Stimulated activated CD8-positive, alpha-beta memory T cell treated with anti-CD3 and anti-CD28 coated beads, Interleukin-2, amount 100 ng/mL, for 1 hour (primary cell): ENCODE measurements at places on chromosomes 7 and 10.

DNA sequence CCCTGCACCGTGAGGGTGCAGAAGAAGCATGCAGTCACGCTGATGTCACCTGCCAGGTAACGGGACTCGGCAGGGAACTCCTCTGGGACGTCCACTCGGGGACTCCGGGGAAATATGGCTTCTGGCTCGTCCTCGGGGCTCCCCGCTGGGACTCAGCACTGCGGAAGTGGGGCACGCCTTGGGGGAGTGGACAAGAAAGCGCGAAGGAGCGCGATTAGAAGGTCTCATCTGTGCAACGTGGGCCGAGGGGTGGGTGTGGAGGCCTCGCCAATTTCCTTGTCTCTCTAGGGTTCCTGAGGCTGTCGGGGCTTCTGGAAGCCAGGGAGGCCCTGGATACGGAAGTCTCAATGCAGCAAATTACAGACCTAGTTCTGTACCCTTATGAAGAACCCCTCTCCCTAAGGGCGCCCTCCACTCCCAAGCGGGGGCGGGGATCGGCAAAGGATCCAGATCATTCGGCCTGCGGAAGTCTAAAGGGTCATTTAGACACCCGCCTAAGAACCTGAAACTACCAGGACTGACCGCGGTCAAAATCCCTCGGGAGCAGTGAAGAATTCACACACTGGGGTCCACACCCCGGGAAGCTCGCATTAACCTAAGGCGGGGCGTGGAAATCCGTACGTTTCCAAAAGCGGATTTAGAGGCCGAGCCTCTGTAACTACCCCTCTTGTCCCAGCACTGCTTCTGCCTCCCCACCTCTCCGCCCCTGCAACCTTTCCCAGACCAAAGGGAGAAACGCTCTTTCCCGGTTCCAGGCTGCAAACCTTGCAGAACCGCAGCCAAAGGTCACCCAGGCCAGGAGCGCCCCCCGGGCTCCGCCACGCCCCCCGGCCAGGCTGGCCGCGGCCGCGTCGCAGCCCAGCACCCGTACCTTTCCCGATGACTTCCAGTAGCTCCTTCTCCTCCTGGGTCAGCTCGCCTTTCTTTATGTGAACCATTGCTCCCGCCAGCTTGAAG is 640 bp downstream of the ANKMY2 start:
- DNase-seq, result no peak

DNA sequence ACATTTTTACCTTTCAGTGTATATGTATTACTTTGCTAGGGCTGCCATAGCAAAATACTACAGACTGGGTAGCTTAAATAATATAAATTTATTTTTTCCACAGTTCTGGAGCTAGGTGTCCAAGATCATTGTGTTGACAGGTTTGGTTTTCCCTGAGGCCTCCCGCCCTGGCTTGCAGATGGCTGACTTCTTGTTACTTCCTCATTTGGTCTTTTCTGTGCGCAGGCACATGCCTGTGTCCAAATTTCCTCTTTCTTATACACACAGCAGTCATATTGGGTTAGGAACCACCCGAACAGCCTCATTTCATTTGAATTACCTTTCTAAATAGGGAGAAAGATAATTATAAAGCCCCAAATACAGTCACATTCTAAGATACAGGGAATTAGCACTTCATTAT is 521.6 kb upstream of the SORCS1 start:
- DNase-seq, result no peak

GRCh38 chr10:76397181-76398042 is 966.0 kb downstream of the LRMDA start:
- DNase-seq, result no peak

GRCh38 chr7:99898836-99899235 is 20.5 kb downstream of the TRIM4 start:
- no peak for DNase-seq

- DNase-seq, result no peak
These were observed 132.7 kb downstream of the ARID5B start for GRCh38 chr10:62034096-62034640.

GRCh38 chr7:149381245-149381644 is 79.6 kb downstream of the ZNF777 start:
- DNase-seq, result no peak

DNA sequence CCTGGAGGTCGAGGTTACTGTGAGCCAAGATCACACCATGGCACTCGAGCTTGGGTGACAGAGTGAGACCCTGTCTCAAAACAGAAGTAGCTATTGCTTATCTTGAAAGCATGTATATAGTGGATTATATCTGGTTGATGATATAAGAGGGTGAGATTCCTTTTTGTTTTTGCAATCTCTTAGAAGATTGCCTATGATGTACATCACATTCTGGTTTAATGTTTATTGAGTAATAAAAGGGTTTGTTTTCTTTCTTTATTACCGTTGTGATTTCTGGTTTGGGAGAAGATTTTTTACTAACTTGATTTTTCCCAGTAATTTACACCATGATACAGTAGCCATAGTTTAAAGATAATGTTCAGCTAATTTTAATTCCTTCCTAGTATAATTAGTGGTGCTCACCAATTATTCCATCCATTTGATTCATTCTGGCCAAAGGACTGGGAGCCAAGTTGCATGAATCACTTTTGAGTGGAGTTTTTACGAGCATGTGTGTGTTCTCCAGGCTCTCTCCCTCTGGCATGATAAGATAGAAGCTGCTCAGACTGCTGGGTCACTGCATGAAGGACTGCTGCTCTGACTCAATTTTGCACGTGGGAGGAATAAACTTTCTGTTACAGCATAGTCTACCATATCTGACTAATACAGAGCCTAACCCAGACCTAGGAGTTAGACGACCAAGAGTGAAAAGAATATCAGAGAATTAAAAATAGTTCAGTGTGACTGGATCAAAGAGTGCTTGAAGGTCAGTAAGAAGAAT is 13.5 kb upstream of the TSPAN13 start:
- no peak for DNase-seq

GRCh38 chr7:70356787-70357328 is 758.6 kb downstream of the AUTS2 start:
- DNase-seq, result no peak
